Cerebellar nuclear complex (tissue), 1 donor: ENCODE measurements at places on chromosomes 1 and 21.
A peak's percentile ranks its signal among the peaks of the same experiment; 100 is the strongest.

DNA sequence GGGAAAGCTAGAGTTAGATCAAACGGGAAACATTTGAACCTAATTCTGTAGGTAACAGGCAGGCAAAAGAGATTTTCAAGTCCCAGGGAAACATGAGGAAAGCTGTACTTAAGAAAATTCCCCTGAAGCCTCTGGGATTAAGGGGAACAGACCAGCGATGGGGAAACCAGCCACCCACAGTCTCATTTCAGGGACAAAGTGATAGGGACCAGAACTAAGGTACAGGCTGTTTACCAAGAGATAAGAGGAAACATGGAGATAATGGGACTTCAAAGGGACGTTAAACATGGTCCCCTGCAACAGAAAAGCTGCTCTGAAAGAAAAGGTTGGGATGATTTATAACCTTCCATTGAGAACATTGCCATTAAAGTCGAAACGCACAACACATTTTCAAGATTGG, 84.4 kb downstream of the NTPCR start:
- DNase-seq = no peak

- no peak for DNase-seq
These were observed 284.5 kb downstream of the DSCAM start for GRCh38 chr21:40562242-40563002.

- DNase-seq = no peak
These were observed 33.3 kb downstream of the PIK3CD start for GRCh38 chr1:9684801-9685200.

DNA sequence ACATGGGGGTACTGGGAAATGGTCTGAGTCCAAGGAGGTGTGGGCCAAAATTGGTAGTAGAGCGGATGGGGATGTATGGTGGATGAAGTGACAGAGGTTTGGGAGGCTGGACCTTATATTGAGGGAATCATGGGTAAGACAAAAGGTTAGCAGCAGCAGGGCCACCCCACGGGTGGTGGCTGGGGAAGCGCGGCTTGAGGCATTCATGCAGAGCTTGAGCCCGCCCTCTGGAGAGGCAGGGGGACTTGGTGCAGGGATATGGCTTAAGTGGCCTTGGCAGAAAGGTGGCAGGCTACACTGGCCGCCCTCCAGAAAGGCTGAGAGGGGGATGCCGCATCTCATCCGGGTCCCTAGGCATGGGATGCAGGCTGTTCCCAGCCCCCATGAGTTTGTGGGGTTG, 31.5 kb downstream of the HMGB4 start:
- no peak for DNase-seq

DNA sequence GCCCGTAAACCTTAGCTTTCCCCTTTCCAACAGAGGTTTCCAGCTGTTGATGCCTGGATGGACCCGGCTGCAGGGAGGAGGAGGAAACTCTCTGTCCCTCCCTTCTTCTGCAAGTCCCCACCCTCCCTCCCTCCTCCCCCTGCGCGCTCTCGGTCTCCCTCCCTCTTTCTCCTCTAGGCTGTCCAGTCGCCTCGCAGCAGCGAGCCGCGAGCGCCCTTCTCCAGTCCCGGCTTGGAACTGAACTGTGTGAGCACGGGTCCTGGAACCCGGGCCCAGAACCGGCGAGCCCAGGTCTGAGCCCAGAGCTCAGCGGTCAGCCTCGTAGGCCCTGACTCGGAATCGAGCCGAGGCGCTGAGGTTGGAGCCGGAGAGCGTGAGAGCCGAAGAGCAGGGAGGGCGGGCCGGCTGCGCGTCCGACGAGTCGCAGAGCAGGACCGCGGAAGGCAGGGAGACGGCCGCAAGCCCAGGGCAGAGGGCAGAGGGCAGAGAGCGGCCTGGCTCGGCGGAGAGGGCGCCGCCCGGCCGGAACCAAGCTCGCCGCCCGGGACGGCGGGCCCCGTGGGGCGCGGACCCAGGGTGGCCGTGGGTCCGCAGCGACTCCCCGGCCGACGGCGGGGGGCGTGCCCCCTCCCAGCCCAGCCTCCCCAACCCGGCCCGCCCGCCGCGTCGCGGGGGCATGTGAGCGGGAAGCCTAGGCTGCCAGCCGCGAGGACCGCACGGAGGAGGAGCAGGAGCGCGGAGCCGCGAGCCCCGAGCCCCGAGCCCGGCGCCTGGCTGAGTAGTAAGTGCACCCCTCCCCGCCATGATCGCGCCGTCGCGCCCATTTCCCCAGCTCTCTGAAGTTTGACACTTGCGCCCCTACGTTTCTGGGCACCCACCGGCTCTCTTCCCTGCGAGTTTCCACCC, at the start of gene SOX13:
Gene SOX13 (plus strand): TSS at position 185 of the 906 bp plus-strand sequence. CDS start 39,801 bp downstream, outside the sequence.
- peak; percentile 48 for DNase-seq

GRCh38 chr1:188022661-188023060, 1193.9 kb downstream of the PLA2G4A start:
- no peak for DNase-seq

- DNase-seq = no peak
These were observed 360.2 kb downstream of the ADGRL2 start for GRCh38 chr1:82160903-82161302.

GRCh38 chr1:16013220-16013907, 4.5 kb downstream of the HSPB7 start:
- no peak for DNase-seq

- no peak for DNase-seq
These were observed 737 bp downstream of the HES4 start for GRCh38 chr1:998995-999724.

DNA sequence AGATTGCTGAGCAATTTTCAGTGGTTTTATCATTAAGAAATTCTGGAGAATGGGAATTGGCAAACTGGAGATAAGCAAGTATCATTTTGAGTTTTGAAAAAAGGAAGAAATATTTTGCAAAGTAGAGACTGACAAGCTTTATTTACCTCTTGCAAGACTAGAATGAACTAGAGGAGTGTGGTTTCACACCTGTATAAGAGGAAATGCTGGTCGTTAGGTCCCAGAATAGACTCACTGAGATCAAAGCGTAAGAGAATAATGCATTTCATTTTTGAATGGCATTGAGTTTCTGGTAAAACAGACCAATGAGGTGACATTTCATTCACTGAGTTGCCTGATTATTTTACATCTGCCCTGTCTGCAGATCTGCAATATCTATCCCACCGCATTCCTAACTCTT, 308.1 kb downstream of the ADGRL2 start:
- no peak for DNase-seq

DNA sequence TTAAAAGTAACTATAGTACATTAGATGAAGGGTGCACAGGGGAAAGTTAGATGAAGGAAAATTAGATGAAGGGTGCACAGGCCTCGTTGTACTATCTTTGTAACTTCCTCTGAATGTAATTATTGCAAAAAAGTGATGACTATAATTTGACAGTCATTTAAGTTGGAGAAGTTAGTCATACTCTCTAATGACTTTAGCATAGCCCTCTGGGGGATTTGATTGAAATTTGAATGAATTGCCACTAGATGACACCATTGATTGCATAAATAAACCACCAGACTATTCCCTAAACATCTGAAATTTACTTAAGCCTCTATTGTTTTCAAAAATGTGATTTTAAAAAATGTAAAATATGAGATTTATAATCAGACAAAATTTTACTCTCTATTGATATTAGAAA, 102.6 kb downstream of the TPR start:
- no peak for DNase-seq

DNA sequence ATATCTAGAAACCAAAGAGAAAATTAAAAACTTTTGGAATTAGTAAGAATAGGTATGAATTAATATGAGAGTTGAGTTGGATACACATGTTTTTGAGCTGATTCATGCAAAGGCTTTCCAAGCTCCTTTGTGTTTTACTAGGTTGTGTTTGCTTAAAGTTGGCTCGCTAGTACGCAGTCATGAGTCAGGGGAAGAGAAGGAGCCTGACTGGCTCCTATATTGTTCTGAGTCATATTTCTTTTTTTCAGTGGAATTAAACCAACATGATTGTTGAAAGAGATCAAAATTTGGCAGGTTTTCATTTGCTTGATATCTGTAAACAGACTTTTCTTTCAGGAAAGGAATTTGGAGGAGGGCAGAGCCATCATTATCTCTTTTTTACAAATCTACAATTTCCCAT, 66.7 kb downstream of the MAGI3 start:
- DNase-seq = no peak

GRCh38 chr1:47411436-47411835, 4.6 kb upstream of the FOXE3 start:
- DNase-seq = no peak

DNA sequence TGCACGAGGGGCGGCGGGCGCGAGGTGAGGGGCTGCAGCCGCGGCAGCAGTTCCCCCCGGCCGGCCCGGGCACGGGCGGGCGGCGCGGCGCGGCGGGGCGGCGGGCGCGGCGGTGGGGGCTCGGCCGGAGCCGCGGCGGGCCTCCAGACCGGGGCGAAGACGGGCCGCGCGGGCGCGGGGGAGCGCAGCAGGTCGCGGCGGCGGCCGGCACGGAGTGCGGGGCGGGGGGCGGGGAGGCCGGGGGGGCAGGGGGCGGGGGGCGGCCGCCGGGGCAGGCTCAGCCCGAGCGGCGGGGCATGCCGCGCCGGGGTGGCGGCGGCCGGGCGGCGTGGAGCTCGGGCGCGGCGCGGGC, 311 bp downstream of the IRF2BP2 start:
- no peak for DNase-seq

GRCh38 chr1:22166439-22166838, 23.5 kb upstream of the WNT4 start:
- DNase-seq = no peak

DNA sequence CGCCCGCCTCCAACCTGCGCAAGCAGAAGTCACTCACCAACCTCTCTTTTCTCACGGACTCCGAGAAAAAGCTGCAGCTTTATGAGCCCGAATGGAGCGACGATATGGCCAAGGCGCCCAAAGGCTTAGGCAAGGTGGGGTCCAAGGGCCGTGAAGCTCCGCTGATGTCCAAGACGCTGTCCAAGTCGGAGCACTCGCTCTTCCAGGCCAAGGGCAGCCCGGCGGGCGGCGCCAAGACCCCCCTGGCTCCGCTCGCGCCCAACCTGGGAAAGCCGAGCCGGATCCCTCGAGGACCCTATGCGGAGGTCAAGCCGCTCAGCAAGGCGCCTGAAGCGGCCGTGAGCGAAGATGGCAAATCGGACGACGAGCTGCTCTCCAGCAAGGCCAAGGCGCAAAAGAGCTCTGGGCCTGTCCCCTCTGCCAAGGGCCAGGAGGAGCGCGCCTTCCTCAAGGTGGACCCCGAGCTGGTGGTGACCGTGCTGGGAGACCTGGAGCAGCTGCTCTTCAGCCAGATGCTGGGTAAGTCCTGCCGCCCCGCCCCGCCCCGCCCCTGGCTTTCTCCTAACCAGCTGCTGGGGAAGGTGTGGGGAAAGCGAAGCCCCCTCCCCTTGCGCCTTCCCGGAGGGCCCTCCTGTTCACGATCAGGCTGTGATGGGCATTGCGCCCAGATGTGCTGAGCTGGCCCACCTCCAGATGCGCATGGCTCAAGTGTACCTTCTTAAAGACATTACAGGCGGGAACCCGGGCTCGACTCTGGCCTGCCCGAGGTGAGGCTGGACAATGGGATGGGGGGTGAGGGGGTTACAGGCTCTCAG, 110.2 kb downstream of the NAV1 start:
- no peak for DNase-seq

DNA sequence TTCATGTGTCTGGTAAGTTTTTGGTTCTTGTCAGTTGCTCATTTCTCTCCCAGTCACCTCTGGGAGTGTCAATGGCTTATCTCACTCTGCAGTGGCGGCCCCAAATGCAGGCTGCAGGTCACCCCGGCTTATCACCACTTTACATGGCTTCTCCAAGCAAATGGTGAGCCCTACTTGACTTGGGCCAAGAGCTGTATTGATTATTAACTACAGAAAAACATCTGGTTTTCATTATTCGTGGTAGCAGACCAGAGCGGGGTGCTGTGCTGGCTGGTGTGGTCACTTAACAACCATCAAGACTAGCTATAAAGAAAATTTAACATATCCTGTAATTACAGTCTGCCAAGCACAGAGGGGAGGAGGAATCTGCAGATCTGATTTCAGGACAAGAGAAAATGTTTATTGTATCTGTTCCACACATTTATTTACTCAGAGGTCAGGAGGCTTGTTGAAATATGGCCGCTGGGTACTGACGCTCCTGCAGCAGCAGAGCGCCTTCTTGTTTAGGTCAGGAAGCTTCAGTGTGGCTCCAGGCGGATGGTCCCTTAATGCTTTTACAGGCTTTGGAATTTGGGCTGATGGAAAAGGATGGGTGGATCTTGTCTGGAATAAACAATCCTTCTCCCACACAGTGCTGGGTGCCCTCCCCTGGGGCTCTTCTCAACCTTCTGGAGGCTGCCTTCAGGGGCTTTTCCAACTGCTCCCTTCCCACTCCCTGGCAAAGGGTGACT, 87.8 kb downstream of the HLX start:
- DNase-seq = no peak

DNA sequence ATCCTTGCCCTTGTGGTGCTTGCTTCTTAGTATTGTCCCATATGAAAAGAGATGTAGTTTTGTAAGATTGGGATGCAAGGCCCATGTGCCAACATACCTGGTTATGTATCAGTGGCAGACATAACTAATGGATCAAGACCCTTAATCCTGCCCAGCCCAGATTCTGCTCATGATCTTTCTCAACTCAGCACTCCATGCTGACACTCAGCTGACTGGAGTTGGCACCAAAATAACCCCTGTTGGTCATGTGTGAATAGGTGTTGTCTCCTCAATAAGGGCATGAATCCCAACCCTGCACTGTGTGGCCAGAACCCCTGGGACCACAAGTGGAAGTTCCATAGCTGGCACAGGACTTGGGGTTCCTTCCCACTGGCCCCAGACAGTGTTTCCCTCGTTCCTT, 13.9 kb upstream of the CNR2 start:
- DNase-seq = no peak

- no peak for DNase-seq
These were observed 452.2 kb downstream of the LTN1 start for GRCh38 chr21:28540514-28540913.

- no peak for DNase-seq
These were observed 65.9 kb downstream of the WDR64 start for GRCh38 chr1:241717975-241718374.

GRCh38 chr21:16708101-16708835, 804.6 kb upstream of the CXADR start:
- no peak for DNase-seq

DNA sequence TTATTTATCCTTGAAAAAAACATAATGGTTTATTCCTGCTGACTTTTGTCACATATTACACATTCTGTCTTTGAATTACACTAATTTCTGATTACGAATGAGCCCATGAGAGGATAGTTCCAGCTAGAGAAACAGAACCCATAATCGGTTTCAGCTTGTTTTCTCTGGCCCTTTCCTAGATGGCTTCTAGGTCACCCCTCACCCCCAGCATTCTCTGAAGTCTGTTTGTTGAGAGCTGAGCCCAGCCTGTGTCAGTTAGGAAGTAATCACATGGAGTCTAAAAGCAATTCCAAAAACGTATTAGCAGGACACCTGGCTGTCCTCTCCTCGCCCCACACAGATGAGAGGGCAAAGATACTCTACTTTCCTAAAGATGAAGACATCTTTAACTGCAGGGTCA, 48.9 kb downstream of the KIAA1614 start:
- DNase-seq = no peak

- DNase-seq = no peak
These were observed 3.6 kb downstream of the KIAA0040 start for GRCh38 chr1:175188936-175189335.

- DNase-seq = no peak
These were observed 43.4 kb downstream of the PLPP3 start for GRCh38 chr1:56535939-56536338.

GRCh38 chr1:101431956-101432510, 195.2 kb downstream of the S1PR1 start:
- DNase-seq = no peak

GRCh38 chr1:29960876-29961275, 724.6 kb downstream of the PTPRU start:
- no peak for DNase-seq

GRCh38 chr1:212415107-212415841, 588 bp upstream of the PACC1 start:
- DNase-seq = no peak
